ENCODE measurements at places on chromosomes 5 and 9.
A peak's percentile ranks its signal among the peaks of the same experiment; 100 is the strongest.

DNA sequence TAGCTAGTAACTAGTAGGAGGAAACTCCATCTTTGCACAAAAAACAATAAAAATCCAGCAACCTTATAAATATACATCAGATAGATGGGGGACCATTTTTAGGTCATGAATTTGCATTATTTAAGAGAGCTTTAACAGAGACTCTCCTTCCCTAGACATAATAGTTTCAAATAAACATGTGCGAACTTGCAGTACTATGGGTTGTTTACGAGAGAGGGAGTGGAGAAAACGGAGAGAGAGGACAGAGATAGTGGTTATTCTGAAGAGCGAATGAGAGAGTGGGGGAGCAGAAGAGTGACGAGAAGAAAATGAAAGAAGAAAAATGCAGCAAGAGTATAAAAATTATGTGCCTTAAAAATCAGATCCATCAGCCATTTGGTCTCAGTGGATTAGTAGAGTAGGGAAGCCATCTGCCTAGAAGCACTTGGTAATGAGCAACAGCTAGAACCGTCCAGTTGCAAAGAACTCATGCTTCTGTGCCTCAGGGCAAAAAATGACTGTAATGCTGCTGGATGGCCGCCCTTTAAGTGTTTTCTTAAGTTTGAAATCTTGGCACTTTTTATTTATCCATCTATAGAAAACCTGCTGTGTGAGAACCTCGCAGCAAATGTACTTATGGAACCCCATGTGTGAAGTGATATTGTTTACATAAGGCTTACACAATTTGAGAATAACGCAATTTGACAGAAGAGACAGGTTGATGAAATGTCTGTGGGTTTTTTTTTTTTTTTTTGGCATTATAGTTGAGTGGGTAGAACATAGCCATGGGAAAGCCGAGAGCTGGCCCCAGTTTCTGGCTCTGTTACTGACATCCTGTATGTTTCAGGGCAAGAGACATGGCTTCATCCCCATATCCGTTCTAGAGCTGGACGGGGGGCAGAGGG is 95.6 kb upstream of the ZNF608 start:
- no peak for DNase-seq

- no peak for DNase-seq
Observed at GRCh38 chr5:25090275-25090674, 445.5 kb upstream of the CDH10 start.

GRCh38 chr9:34252670-34253459 is 74.0 kb downstream of the UBAP1 start:
- peak; percentile 46 for DNase-seq

DNA sequence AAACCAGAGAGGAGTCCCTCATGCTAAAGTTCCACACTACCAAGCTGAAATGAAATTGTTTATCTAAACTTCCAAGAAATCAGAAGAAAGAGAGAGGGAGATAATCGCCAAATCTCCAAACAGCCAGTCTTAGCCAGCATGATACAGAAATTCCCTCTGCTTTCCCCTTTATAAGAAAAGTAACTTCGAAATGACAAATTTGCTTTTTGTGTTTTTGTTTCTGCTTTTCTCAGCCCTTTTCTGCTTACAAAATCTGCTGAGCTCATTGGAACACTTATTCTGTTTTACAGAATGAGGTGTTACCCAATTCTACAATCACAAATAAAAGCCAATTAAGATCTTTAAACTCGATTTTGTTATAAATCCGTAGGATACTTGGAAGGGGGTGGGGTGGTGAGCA is 72.9 kb downstream of the SFXN1 start:
- no peak for DNase-seq

- no peak for DNase-seq
Observed at GRCh38 chr5:11894992-11895391, 9.3 kb downstream of the CTNND2 start.

GRCh38 chr5:95274011-95274410 is 10.9 kb downstream of the MCTP1 start:
- DNase-seq: no peak

- no peak for DNase-seq
Observed at GRCh38 chr5:122907276-122907675, 61.9 kb downstream of the SNX24 start.

DNA sequence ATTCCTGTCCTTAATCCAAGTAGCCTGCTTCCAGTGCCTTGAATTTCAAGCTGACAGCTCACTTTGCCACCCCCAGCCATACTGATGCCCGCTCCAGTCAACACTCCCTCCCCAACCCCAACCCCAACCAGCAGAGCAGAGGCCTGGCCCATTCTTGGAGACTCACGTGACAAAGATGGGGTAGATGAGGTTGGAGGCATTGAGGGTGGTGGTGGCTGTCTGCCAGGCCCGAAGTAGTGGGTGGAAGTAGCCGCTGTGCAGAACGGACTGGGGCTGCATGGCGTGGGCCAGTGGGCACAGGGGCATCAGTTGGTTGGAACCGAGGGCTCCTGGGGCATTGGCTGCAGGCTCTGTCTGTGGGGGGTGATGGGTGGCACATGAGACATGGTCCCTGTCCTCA is 7.8 kb downstream of the ALAD start:
- DNase-seq: no peak

DNA sequence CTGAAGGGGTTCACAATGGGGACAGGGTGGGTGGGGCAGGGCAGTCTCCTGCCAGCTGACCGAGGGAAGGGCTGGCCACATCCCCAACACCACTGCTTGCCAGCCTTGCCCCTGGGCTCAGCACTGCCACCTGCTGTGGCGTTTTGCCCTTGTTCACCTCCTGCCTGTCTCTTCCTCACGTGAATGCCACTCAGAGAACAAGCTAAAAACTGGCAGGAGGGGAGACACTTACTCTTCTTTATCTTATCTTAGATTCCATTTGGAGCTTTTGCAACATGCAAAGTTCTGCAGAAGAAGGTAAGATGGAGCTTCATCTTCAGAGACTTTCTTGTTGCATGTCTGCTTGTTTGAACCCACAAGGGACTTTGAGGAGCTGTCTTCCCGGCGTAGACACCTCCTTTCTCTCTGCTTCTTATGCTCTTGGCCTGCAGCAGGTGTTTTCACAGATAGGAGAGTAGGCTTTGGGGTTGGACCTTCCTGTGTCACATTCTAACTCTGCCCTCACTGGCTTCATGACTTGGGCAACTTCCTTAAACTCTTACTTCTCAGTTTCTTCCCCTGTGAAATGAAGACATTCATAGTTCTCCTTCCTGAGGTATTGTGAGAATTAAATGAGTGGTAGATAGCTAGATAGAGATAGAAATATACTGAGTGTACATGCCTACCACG is 4.1 kb downstream of the LRSAM1 start:
- no peak for DNase-seq

DNA sequence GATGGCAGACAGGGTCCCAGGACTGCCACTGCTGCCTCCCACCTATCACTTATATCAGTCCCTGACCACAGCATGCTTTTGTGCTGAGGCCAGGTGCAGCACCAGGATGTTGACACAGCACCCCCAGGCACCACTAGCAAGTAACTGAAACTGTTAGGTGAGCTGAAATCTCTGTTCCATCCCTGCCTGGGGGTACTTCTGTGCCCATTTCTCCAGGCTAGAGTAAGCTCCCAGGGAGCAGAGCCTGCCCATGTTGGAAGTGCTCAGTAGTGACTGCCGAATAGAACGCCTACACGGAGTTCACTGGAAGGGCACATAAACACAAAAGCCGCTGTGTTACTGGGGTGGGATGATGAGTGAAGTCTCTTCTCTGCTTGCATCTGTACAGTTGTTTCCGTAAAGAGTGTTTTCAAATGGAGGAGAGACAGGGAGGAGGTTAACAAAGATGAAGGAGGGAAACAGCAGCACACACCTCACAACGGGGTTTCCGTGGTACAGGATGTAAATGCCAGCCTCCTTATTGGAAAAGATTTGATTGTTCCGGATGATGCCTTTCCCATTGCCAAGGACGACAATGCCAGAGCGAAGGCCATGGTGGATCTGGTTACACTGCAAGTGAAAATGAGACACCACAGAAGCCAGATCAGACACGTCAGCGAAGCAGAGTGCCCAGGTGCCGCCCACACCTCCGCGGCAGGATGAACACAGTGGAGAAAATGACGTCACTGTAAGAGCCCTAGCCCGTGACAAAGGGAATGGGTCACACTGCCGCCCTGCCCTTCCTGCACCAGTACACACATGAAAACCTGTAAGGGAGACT is 43.1 kb downstream of the POLR1E start:
- peak; percentile 86 for DNase-seq

GRCh38 chr5:98935206-98935605 is 6.4 kb upstream of the CHD1 start:
- DNase-seq: no peak

GRCh38 chr5:29262339-29263123 is 1931.0 kb upstream of the CDH6 start:
- DNase-seq: no peak

DNA sequence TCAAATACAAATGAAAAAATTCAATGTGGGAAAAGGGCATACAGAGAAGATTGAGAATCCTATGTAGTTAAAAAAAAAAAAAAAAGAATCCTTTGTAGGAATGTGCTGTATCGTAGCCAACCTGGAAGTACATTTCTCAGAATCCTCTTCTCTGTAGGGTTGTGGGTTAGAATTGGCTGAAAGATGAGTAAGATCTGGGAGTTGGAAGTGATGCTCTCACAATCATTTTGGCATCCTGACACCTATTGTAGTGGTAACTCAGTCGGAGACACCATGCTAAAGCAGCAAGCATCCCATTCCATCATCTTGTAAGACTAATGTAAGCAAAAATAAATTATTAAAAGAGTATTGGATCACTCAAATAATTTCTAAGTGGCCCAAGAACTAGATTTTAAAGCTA is 30.6 kb downstream of the MRPL22 start:
- DNase-seq: no peak

DNA sequence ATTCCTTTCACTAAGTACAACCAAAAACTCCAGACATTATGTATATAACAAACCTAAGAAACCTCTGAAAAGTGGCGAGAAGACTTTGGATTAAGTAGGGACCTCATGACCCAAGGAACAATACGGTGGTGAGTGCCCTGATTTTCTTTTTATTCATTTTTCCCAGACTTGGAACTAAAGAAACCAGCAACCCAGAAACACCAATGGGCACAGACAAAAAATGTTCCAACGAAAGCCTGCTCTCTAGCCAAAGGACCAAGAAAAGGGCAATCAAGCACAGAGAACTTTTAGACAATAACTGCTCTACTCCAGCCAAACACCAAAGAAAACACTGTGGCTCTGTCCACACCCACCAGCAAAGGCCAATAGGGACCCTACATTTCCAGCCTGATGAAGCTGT is 66.2 kb upstream of the SSBP2 start:
- DNase-seq: no peak

DNA sequence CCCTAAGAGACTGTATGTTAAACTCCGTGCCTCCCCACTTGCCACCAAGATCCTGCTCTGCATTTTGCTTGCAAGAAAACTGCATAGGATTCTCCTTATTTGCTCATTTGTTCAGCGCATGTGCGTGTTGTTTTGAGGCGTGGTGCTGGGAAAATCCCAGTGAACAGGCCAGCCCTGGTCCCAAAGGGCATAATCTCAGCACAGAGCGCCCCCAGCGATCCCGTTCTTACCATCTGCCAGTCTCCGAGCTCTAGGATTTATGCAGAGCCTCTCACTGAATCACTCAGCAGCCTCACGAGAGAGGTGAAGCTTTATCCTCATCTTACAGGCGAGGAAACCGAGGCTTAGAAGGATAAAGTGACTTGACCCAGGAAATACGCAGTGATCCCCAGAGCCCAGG is 11.5 kb downstream of the PRRX2 start:
- DNase-seq: no peak
